ENCODE measurements at places on chromosomes 13 and 19.

DNA sequence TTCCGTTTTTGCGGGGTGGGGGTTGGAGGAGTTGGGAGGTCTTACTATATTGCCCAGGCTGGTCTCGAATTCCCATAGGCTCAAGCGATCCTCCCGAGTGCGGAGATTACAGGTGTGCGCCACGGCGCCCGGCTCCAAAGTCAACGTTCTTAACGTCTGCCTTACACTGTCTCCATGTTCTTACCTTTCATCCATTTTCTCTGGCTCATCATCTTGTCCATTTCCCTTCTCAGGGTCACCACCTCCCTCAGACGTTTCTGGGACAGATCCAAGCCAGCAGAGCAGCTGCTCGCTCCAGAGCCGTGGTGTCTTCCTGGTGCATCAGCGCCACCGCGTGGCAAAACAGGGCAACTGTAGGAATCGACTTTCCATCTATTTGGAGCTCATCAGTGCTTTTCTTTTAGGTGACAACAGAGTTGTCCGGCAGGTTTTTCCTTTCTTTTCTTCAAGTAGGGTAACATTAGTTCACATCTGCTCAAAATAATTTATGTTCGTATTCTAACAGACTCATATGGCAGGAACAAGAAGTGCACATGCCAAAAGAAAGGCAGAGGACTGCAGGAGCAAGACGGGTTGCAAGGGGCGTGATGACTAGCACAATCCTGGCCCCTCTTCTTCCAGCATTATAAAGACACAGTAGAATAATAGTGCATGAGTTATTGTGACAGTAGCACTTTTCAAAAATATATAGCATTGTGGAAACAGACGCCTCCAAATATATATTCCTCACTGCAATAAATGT, 103.1 kb upstream of the ABCC4 start:
- peak; percentile 62 for DNase-seq

- DNase-seq: no peak
Measured at GRCh38 chr19:57106722-57107235, 13.0 kb upstream of the USP29 start.

DNA sequence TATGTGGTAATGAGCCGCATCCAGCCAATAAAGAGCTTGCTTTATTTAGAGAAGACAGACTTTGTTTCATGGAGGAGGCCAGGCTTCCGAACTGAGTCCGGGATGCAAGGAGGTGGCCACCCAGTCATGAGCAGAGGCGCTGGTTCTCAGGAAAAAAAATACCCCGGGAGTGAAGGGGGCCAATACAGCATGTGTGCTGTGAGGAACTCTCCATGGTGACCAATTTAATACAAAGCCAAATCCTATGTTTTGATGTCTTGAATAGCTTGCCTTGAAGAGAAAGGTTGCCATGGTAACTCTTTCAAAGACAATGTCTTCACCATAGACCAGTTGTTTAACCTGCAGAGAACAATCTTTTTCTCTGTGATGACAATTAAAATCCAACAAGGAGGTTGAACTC, 43.4 kb upstream of the PDCD5 start:
- no peak for DNase-seq

- DNase-seq: no peak
Measured at GRCh38 chr13:23730251-23730650, 158.9 kb downstream of the MIPEP start.
